ENCODE measurements at places on chromosomes 1 and 21. TPM values are rescaled to one million over a fixed set of nuclear protein-coding genes. Genes with fewer than 3 reads are reported as not detected.

The LAX1 gene
- total RNA-seq, result 0.07 TPM

The PLA2G2F gene
- 0.04 TPM for total RNA-seq

The TRMT1L gene
- 15.8 TPM for total RNA-seq

The MAP3K21 gene
- 10.2 TPM for total RNA-seq

The MYBPHL gene
- 1.1 TPM for total RNA-seq

The GFI1 gene
- total RNA-seq, result 0.10 TPM

The IL19 gene
- total RNA-seq, result not detected

The LCA5L gene
- 0.42 TPM for total RNA-seq

The LYPD8 gene
- not detected for total RNA-seq

The PHLDA3 gene
- total RNA-seq, result 59.1 TPM

The TAS1R1 gene
- total RNA-seq, result not detected

Data from foreskin keratinocyte (primary cell).